ENCODE measurements at places on chromosomes 4 and X.

GRCh38 chr4:184887333-184887732 is 61.6 kb upstream of the ACSL1 start:
- no peak for DNase-seq

DNA sequence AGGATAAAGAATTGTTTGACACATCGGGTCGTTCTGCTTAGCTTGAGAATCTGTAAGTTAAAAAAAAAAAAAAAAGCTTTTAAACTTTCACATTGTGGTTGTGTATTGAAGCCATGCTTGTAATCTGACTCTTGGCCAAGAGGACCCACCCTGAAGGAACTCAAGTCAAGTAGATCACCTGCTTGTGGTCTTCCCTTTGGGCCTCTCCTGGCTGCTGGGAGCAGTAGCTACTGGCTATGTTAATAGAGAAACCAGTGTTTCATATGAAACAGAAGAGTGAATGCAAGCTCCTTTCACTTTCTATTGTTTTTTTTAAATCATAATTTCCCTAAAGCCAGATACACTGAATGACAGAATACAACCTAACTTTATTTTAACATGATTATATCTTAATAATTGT is 402.4 kb upstream of the NDST4 start:
- DNase-seq, result no peak

DNA sequence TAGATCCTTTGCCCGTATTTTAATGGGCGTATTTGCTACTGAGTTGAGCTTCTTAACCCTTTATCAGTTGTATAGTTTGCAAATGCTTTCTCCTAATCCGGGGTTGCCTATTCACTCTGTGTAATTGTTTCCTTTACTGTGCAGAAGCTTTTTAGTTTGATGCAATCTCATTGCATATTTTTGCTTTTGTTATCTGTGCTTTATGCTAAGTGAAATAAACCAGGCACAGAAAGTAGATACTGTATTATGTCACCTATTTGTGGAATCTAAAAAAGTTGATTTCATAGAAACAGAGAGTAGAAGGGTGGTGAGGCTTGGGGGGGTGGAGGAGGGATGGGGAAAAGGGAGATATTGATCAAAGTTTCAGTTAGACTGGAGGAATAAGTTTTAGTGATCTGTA is 17.7 kb downstream of the OGT start:
- DNase-seq, result no peak

DNA sequence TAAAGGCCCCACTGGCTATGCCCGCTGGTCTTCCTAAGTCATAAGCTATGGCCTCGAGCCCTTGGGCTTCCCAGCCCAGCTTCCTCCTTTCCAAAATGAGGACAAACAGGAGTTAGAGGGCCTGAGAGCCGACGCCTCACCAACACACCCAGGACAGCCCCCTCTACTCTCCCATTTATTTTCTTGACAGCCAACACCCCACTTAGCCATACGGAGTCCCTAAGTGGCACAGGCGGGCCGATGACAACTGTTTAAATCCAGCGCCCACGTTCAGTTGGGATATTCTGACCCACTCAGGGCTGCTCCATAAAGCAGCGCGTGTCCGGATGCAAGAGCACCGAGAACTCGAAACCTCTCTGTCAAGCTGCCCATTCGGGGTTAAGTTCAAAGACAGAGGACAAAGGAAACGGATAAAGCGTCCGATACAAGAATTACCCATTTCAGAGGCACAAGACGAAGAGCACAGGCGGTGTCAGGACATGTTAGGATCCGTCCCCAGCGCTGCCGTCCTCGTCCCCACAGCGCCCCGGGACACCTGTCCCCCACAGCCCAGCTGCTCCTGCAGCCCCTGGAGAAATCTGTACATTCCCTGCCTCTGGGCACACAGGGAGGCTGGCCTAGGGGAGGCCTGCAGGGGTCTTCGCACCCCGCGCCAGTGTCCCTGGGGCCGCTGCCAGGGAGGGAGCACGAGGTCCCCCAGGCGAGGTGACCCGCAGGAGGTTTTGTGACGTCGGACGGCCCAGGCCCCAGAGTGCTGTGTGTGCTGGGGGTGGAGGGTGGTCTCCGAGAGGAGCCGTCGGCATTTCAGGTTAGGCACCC is 1.2 kb downstream of the PRKX start:
- DNase-seq, result peak; percentile 5

DNA sequence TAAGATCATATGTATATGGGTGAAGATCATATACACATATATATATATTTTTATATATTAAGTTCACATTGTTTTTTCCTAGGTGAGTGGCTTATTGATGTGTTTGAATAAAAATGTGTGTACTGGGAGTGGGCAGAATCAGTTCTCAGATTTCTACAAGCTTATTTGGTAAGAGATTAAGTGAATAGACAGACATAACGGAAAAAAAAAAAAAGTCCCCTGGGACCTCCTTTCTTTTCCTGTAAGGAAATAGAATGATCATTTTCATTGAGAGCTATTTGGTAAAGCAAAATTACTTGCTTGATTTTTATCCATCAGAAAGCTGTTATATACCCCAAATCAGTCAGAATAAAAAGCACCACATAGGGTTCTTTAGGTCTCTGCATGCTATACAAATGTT is 597.7 kb downstream of the PCDH18 start:
- DNase-seq, result no peak

DNA sequence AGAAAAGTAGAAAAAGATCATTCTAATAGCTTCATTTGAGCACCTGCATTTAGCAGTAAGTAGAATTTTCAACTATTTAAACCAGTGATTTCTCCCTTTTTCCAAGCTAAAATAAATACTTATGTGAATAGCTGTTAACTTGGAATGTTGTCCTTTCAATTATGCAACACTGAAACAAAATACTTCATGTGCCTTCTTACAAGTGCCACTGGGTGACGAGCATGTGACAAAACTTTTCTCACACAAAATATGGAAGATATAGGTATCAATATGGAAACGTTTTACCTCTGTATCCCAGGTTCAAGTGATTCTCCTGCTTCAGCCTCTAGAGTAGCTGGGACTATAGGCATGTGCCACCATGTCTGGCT is 708.3 kb downstream of the STIM2 start:
- no peak for DNase-seq

DNA sequence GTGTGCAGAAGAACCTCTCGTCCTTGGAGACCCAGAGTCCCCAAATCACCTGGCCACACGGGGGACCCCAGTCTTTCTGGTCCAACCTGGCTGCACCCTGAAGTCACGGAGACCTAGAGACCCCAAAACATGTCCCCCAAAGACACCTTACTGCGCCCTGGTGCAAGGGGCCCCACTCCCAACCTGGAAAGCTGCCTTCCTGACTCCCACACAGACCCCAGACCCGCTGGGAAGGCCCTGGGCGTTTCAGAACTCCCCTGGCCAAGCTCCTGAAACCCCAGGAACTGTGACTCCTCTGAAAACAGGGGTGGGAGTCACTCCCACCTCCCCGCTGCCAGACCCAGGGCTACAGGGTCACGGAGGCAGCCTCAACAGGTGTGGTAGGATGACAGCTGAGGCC is 12.7 kb upstream of the SHOX start:
- DNase-seq, result no peak

DNA sequence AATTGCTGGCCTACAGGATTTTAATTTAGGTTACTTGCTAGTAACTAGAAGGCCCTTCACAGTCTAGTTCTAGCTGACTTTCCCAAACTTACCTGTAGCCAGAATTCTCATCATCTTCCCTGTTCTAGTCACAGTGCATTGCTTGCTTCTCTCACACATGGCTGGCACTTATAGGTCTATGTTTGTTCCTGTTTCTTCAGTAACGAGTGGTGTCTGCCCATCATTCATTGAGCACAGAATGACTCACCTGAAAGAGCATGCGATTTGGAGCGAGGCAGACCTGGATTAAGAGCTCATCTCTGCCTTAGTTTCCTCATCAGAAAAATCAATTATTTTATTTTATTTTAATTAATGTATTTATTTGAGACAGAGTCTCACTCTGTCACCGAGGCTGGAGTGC is 201.7 kb upstream of the ANK2 start:
- DNase-seq, result no peak

GRCh38 chr4:70874268-70875156 is 27.7 kb upstream of the MOB1B start:
- DNase-seq, result no peak

DNA sequence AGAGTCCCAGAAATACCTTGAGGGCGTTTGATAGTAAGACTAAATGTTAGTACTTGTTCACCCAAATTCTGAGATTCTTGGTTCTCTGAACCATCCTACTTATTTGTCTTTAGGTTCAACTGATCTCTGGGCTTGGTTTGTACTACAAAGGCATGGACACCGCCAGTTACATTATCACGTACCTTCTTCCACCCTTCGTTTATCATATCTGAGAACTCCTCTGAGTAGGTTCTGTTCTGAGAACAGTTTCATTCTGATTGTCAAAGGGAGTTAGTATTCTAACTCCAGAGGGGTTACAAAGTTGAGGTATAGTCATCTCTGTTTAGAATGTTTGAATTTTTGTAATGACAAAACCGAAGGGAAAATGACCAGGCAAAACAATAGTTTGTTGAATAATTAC is 19.3 kb downstream of the ZFX start:
- no peak for DNase-seq

GRCh38 chrX:43566170-43566569 is 89.9 kb upstream of the MAOA start:
- DNase-seq, result no peak

DNA sequence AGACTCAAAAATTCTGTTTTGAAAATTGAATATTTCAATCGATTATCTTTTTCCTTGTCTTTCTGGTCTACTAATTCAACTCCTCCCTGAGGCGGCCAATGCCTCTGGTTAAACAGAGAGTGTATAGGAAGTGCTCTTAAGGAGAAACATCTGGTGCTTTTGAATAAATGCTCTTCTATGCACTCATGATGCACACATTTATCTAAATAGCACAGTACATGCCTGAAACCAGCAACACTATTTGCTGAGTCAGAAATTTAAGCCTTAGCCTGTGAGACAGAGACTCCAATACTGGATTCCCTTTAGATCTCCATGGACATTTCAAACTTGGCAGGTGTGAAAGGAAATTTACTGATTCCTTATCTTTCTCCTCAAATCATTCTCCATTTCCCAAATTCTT is 118.6 kb downstream of the SLIT2 start:
- DNase-seq, result peak; percentile 5

DNA sequence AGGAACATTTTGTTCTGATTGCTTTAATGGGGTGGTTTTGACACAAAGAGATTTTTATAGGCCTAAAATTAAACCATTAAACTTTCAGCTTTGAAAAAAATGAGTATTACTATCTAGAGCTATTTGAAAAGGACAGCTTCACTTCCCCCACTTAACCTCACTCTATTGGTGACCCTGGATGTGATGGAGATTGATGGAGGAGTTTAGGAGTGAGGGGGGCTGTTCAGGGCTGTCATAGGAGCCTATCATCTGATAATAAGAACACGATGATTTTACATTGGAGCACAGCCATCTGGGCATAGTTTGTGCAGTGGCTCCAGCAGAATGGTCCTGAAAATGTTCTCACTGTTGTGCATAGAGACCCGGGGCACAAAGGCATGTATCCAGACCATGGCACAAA is 71.1 kb upstream of the EFNB1 start:
- no peak for DNase-seq

- DNase-seq, result no peak
Observed at GRCh38 chr4:176320976-176321361, 1.2 kb downstream of the SPCS3 start.

DNA sequence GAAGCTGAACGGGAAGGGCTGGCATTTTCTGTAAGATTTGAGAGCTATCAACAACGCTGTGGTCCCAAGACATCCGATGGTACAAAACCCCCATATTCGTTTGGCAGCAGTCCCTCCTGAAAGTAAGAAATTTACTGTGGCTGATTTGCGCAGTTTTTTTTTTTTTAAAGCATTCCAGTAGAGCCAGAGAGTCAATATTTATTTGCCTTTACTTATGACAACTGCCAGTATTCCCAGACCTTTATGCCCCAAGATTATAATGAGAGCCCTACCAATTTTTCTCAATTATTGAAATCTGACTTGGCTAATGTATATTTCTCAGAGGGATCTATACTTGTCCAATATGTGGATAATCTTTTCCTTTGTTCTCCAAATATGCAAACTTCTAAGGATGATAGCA is 157.5 kb upstream of the SPIN4 start:
- DNase-seq, result no peak

Data from brain microvascular endothelial cell (primary cell).